ENCODE measurements at places on chromosomes 2 and 18.

- DNase-seq: no peak
Observed at GRCh38 chr18:49006641-49007454, 56.1 kb upstream of the SMAD7 start.

DNA sequence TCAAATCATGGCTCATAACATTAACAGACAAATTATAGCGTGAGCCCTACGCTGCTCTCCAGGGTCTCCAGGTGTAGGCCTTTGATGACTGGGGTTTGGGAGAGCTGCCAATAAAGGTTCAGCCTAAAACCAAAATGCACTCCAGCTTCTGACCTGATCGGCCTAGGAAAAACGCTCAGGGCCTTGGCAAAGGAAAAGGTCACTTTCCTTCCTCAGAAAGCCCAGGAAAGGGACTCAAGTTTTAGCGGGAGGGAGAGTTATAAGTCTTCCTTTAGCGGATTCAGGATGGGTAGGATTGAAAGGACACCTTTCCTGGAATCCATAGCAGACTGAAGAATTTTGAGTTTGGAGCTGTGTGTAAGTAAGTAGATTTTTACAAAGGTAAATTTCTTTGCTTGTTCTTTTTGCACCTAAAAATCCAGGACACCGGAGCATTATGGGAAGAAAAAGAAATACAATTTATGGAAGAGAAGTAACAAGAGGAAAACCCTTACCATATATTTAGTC is 8.8 kb downstream of the EVX2 start:
- DNase-seq: no peak

- DNase-seq: no peak
Observed at GRCh38 chr2:30475542-30475941, 28.5 kb downstream of the LCLAT1 start.

DNA sequence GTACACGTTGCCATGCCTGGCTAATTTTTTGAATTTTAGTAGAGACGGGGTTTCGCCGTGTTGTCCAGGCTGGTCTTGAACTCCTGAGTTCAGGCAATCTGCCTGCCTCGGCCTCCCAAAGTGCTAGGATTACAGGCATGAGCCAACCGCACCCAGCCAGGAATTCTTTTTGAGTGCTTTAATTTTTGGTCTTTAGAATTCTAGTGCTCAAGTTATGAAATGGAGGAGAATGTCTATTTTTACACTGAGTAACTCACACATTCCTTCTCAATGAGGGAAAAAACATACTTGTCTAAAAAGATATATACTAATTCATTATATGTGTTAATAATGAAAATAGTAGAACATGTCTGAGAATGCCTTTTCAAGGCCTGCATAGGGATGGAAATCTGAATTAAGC is 8.5 kb downstream of the ZNF396 start:
- no peak for DNase-seq

All from neural crest cell (in vitro differentiated cells).